Posterior cingulate gyrus (tissue), 11 donors: ENCODE measurements at places on chromosomes 11 and 22.

- no peak for DNase-seq
Measured at GRCh38 chr11:8025816-8026215, 38.7 kb downstream of the EIF3F start.

GRCh38 chr11:95652002-95652472 lies 137.5 kb downstream of the FAM76B start:
- DNase-seq, result no peak

DNA sequence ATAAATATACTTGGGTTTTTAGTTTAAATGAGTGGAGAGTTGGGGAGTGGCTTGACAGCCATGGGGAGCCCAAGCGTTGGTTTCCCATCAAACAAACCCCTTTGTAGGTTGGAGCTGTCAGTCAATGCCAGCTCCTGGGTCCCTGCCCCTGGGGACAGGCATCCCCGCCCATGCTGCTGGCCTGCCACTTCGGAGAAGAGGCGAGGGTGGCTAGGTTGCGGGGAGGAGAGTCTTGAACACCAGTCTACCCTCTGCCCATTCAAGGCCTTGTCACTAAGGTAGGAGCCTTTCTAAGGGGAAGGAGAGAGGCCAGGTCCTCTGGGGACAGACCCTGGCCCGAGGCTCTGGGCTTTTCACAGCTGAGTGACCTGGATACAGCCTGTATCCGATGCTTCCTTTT lies 211.9 kb upstream of the CADM1 start:
- DNase-seq, result no peak

GRCh38 chr22:36606114-36606513 lies 77.1 kb upstream of the EIF3D start:
- DNase-seq, result no peak

DNA sequence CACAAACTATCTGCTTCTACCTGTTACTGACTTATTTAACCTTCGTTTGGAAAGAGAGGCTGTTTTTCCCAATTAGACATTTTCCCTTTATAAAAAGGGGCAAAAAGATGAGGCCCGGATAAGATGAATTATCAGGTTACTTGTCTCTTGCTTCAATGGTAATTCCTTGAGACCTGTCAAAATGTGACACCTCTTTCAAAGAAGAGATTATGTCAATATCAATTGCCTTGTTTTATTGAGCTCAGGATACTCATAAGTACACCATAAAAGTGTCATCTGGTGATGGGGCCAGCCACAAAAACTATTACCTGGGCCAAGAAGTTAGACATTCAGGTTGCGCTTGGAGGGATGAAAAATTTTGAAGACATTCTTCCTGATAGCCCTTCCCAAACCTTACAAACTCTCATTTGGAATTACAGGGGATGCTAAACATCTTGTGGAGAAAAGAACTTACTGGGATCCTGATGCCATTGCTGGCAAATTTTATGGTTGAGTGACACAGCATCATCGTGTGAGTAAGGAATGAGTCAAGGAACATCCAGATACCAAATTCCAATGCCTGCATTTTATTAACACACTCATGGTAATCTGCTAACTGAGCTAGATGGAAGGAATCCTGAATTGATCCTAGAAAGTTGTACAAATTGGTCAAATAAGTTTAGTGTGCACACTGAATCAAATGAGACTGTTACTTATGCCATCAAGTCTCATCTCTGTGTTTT lies 1071.2 kb downstream of the LRRC4C start:
- no peak for DNase-seq

- no peak for DNase-seq
Measured at GRCh38 chr11:69971741-69972140, 106.4 kb upstream of the ANO1 start.

- no peak for DNase-seq
Measured at GRCh38 chr11:45321669-45322068, 35.5 kb upstream of the SYT13 start.
